HTR-8/SVneo (cell line): ENCODE measurements at places on chromosomes 2 and 18.

GRCh38 chr18:11322716-11323115 lies 173.3 kb upstream of the PIEZO2 start:
- DNase-seq, result no peak

- DNase-seq, result no peak
Observed at GRCh38 chr2:66543257-66543767, 108.4 kb downstream of the MEIS1 start.

- no peak for DNase-seq
Observed at GRCh38 chr2:181754105-181754504, 73.8 kb upstream of the NEUROD1 start.

- no peak for DNase-seq
Observed at GRCh38 chr2:183614799-183615435, 490.7 kb downstream of the NUP35 start.

DNA sequence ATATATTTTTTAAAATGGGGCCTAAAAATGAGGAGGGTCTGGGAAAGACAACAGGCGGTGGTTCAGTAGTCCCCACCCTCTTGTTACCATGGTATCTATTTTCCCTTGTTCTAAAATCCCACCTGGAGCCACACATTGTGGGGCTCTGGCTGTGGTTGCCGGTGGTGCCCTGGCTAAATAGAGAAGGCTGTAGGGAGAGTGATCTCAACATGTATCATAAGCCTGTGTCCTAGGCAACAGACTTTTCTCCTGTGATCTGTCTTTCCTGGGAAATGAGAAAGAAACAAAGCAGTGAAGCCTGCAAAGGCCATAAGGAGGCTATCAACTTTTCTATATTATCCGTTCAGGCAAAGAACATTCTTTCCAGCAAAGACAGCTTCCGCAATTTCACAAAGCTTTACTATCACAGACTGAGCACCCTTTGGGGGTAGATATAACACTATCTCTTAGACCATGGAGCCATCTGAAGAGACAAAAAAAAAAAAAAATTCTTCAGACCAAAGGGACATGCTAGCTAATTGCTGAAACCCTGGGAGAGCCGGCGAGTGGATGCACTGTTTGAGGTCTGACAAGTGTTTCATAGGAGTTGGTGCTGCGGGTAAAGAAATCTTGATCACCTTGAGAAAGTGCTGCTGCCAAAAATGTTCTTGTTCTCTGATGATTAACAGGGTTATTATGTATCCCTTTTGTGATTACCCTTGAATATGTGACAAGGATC lies 879.2 kb upstream of the DDX18 start:
- no peak for DNase-seq

- no peak for DNase-seq
Observed at GRCh38 chr2:96873651-96874096, 3.8 kb upstream of the SEMA4C start.

DNA sequence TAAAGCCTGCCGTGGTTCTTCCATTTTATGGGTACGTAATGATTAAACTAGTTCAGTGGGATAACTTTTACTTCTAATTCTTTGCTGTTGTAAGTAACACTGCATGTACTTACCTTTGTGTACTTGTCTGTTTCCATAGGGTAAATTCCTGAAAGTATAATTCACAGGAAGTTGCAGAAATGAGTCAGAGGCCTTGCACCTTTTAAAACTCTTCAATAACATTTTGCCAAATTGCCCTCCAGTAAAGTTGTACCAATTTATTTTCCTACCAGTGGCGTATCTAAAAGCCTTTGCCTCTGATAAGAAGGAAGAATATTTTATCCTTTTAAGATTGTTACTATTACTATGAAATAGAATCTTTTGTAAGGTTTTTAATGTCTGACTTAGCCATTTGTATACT lies 65.1 kb downstream of the CAB39 start:
- DNase-seq, result no peak

DNA sequence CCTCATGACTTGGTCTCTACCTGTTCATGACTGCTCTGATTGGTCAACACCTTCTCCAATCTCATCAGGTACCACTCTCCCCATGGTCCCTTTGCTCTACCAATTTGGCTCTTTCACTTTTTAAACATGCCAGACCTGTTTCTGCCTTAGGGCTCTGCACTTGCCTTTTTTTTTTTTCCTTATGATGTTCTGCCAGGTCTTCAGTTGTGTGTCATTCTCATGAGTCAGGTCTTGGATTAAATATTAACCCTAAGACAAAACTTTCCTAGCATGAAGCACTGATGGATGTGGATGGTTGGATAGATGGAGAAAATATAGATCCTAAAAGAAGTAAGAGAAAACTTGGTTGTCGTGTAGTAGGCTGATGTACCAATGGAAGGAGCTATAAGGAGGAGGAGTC lies 219.3 kb downstream of the TTC32 start:
- no peak for DNase-seq

GRCh38 chr2:207046724-207047123 lies 107.4 kb downstream of the CPO start:
- DNase-seq, result peak; percentile 23

GRCh38 chr2:70083344-70084156 lies 3.7 kb upstream of the PCBP1 start:
- DNase-seq, result no peak

- no peak for DNase-seq
Observed at GRCh38 chr2:62783679-62784078, 78.2 kb downstream of the EHBP1 start.

DNA sequence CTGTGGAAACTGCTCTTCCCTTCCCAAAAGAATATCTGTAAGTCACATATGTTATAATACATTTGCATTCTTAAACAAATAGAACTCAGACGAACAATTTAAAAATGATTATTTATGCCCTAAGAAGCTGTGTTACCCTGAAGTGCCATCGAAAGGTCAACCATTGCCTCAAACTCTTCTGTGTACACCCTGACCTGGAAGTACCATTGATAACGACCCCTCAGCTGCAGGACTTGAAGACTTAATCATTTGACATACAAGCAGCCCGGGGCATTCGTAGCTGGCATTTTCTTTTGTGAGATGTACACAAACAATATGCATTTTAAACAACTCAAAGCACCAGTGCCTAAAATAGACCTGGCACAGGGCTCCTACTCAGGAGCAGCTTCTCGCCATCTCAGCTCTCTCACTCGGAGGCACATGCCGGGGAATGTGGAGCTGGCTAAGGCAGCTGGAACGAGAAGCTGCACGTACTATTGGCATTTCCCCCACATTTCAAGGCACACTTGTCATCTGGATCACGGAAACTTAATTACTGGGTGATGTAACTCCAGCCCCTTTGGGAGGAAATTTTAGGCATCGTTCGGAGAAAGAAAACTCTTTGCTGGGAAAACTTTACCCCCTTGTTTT lies 170.0 kb upstream of the GALNT5 start:
- no peak for DNase-seq

DNA sequence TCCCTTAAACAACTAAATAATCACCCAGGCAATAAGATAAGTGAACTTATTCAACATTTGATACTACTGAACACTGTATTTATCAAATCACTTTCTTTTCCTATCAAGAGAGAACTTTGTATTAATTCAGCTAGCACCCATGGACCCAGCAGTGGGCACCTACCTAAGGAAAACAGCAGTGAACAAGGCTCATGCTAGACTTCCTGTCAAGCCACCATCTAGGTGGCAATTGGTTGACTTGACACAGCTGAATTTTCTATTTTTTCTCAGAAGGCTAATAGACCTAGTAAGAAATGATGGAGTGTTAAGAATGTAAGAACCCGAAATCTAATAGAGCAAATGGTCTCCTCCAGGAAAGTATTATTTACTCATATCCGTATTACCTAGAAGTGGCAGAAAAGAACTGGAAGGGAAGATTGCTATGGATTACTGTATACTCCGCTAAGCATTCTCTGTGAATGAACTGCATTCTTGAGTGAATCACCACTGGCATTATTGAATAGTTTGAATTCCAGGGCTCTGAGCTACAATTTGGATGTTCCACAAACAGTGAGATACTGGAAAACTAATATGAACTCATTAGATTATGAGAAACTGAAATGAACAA lies 988.2 kb upstream of the CDH2 start:
- DNase-seq, result no peak

DNA sequence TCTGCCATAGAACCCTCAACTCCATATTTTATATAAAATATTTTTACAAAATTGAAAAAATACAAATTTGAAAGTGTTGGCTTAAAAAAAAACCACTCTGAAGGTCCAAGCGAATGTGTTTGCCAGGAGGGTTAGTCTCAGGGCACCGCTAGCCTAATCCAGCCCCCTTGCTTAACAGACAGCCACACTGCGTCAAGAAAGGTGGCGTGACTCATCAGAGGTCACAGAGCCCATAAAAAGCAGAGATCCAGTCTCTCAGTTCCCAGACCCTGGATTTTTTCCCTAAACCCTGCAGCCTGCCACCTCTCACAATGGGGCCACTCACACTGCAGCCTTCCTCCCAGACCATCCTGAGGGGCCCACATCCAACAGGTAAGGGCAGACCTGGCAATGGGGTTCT lies 3.9 kb upstream of the TNS1 start:
- no peak for DNase-seq

GRCh38 chr2:53631313-53632125 lies 136.1 kb upstream of the CHAC2 start:
- DNase-seq, result no peak

DNA sequence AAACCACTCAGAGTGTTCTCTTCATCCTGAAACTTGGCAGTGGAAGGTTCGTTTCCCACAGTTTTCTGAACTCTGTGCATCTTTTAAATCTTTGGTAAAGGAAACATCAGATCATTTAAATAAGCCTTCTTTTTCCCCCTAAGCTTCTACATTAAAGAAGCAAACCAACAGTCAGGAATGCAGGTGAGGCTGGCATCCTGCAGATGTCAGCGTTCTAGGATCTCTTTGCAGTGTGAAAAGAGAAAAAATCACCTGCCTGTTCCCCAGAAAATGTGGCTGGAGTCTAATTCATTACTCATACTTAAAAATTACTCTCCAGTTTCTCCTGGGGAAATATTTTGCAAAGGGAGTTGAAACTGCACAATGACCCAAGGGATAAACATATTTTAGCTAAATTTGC lies 64.5 kb upstream of the ZCCHC2 start:
- DNase-seq, result no peak

DNA sequence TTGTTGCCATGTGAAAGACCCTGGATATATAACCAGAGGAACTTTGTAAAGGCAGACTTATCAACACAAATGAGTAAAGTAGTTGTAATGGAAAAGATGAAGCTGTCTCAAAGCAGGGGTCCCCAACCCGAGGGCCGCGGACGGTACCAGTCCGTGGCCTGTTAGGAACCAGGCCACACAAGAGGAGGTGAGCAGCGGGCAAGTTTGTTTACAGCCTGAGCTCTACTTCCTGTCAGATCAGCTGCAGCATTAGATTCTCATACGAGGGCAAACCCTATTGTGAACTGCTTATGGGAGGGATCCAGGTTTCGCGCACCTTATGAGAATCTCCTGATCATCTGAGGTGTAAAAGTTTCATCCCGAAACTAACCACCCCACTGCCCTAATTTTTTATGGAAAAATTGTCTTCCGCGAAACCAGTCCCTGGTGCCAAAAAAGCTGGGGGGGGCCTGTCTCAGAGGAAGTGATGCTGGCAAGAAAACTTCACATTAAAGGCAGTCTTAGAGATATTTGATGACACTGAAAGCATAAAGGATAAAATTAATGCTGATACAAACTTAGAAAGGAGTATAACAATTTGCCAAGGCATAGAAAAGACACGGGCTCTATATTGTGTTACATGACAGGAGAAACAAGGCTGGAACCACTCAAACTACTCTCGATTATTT lies 57.5 kb upstream of the MSTN start:
- DNase-seq, result no peak

DNA sequence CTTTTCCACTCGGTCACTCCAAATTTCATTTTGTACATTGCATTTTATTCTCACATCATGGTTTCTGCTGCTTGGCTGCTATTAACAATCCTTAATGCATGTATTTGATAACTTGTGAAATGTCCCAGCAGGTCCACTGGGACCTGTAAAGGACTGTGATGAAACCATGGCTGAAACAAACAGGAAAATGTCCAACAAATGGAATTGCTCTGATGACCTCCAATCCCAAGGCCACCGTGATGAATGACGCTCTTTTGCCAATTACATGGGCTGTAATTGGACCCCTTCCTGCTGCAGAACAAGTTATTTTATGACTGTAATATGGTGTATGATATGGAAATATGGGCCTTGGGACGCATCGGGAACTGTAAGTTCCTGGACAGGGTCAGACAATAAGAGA lies 224.2 kb upstream of the CXCR4 start:
- DNase-seq, result no peak

DNA sequence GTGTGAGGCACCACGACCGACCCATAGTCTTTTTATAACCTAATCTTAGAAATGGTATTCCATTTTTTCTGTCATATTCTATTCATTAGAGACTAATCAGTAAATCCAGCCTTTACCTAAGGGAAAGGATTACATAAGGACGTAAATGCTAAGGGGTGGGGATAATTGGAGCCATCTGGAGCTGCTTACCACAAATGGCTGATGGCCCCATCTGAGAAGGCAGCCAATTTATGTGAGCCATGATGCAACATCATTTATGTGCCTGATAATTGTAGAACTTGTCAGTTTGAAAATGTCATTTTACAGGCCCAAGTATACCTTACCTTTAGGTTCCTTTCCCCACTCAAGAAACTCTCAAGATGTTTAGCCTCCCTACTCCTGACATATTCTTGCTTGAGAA lies 44.0 kb downstream of the ARHGEF33 start:
- no peak for DNase-seq

- no peak for DNase-seq
Observed at GRCh38 chr2:149164296-149164695, 125.8 kb downstream of the LYPD6B start.

GRCh38 chr2:167863377-167863776 lies 384.0 kb downstream of the STK39 start:
- no peak for DNase-seq

GRCh38 chr2:43484323-43484930 lies 111.4 kb downstream of the THADA start:
- peak; percentile 35 for DNase-seq

GRCh38 chr2:215286309-215286708 lies 25.6 kb upstream of the ATIC start:
- DNase-seq, result no peak

DNA sequence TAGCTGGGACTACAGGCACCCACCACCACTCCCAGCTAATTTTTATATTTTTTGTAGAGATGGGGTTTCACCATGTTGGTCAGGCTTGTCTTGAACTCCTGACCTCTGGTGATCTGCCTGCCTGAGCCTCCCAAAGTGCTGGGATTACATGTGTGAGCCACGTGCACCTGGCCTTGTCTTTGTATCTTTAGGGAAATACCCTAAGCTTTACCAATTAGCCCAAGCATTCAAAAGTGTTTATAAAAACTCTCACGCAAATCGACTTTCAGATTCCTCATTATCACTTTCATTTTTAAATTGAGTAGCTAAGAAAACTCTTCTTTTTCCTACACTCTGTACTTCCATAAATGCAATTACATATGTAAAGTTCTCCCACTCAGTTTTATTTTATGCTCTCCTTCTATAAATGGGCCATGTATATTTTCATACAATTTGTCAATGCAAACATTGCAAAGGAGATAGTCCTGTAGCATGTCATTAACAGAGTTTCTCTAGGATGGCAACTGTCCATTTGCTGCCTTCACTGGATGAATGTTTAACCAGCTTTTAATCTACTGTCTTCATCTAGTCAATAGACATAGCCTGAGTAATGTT lies 326.2 kb upstream of the LRATD1 start:
- DNase-seq, result no peak

- no peak for DNase-seq
Observed at GRCh38 chr2:23497536-23497935, 112.6 kb downstream of the KLHL29 start.
